ENCODE measurements at places on chromosomes 6 and 20. TPM values are rescaled to one million over a fixed set of nuclear protein-coding genes. Genes with fewer than 3 reads are reported as not detected.

- no peaks in the 10 kb centered on the region for H3K36me3 ChIP-seq
- no peak overlapping the region for H3K4me3 ChIP-seq
- no peaks in the 10 kb centered on the region for H3K27me3 ChIP-seq
- no peak overlapping the region for H3K27ac ChIP-seq
- no peaks in the 10 kb centered on the region for H3K4me1 ChIP-seq
Measured at GRCh38 chr6:53203483-53203882, 54.8 kb upstream of the GCM1 start.

The SALL4 gene
- 5.6 TPM for total RNA-seq

- no peak for DNase-seq
- no peak overlapping the region for H3K27ac ChIP-seq
- no peaks in the 10 kb centered on the region for H3K4me1 ChIP-seq
- H3K4me3 ChIP-seq, result no peak overlapping the region
Measured at GRCh38 chr6:142374091-142374770, 72.4 kb downstream of the ADGRG6 start.

The LY6G5B gene
- total RNA-seq, result 10.9 TPM

The PCMTD2 gene
- 121 TPM for total RNA-seq

Measured in thyroid gland (tissue), 4 donors.